ENCODE measurements at places on chromosomes 2 and 18. TPM values are rescaled to one million over a fixed set of nuclear protein-coding genes. Genes with fewer than 3 reads are reported as not detected.
A peak's percentile ranks its signal among the peaks of the same experiment; 100 is the strongest.

Gene POTEC
- not detected for total RNA-seq

Gene CNTNAP5
- not detected for total RNA-seq

Gene KIF1A
- 330 TPM for total RNA-seq

Gene SPATA3
- not detected for total RNA-seq

Gene CTLA4
- not detected for total RNA-seq

Gene CAPN13
- not detected for total RNA-seq

Gene TUBA3E
- total RNA-seq, result not detected

Gene CLEC4F
- total RNA-seq, result 1.1 TPM

Gene CAVIN2
- total RNA-seq, result 0.09 TPM

Gene NPPC
- total RNA-seq, result not detected

DNA sequence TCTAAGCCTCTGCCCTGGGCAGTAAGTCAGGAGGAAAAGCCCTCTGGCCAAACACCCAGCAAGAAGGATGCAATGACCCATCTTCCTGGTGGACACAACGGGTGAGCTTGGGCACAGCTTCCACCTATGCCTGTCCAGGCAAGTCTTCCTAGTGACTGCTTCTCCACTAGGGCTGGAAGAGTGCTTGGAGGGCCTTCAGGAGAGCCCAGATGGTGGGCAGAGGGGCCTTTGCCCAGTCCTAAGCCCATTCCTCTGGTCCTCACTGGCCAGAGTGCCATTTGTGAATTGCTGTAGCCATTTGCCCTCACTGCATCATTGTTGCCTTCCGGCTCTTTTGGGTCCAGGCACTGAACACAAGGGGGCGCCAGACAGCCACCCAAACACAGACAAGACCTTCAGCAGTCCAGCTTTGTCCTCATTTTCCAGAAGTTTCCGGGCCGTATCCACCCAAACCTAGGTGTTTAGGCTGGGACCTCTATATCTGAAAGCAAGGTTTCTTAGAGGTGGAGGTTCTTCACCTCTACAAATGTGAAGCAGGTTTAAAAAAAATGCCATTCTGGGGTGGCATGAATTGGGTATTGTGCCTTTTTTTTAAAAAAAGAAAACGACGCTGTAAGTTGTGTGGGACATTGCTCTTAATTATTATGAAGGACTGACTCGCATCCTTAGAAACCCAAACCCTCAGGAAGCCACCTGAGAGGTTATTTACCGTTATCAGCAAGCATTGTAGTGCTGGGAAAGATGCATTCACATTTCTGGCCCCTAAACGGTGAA lies 29.5 kb downstream of the PAX8 start:
- peak; percentile 80 for DNase-seq

DNA sequence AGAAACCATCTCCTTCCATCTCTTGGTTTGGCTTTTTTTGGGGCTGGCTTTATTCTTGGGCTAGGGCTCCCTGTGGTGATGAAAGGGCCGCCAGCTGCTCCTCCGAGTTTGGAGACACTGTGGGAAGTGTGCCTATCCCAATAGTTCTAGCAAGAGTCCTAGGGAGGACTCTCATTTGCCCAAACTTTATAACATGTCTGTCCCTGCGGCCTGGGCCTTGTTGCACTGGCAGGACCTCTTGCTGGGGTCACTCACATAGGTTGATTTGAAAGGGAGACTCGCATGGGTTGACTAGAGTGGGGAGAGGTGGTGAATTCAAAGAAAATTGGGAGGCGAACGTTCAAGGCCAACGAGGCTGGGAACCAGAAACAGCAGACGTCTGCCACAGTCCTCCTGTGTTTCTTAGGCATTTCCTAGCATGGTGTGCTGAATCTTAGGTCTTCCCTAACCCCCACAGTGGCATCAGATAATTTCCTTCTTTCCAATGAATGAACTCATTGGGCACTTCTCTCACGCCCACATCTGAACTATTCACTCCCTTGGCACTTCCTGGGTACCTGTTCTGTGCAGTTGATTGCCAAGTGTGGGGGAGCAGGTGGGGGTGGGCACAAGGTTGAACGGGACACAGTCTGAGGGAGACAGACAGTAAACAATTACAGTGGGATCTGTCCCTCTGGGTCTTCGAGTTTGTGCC lies 26.8 kb downstream of the NIFK start:
- DNase-seq, result no peak

- no peak for DNase-seq
These were observed 116.3 kb downstream of the BCL11A start for GRCh38 chr2:60437080-60437696.

GRCh38 chr2:169348321-169349024 lies 13.9 kb downstream of the LRP2 start:
- no peak for DNase-seq

DNA sequence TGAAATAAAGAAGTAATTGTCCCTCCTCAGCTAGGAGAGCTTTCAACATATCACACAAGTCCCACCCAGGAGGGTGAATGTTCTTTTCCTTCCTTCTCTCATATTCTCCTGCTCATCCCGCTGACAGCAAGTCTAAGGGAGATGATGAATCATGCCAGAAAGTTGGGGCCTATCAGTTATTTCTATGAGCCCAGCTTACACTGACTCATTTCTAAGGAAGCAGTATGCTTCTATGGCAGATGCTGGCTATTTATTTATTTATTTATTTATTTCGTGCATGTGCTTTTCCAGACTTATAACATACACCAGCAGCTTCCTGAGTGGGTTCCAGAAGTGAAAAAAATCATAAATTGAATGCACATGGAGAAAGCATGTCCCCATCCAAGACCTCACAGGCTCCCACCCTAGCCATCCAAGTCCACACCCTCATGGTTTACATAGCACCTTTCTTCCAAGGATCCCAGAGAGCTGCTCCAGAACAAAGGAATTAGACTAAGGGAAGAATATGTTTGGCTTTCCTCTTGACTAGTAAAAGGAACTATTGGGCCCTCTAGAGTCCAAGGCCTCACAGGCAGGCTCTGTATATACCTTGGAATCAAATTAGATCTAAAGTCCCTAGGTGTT lies 1074.2 kb upstream of the ZEB2 start:
- DNase-seq, result peak; percentile 66

- no peak for DNase-seq
These were observed 13.7 kb upstream of the FHL2 start for GRCh38 chr2:105412584-105412983.

DNA sequence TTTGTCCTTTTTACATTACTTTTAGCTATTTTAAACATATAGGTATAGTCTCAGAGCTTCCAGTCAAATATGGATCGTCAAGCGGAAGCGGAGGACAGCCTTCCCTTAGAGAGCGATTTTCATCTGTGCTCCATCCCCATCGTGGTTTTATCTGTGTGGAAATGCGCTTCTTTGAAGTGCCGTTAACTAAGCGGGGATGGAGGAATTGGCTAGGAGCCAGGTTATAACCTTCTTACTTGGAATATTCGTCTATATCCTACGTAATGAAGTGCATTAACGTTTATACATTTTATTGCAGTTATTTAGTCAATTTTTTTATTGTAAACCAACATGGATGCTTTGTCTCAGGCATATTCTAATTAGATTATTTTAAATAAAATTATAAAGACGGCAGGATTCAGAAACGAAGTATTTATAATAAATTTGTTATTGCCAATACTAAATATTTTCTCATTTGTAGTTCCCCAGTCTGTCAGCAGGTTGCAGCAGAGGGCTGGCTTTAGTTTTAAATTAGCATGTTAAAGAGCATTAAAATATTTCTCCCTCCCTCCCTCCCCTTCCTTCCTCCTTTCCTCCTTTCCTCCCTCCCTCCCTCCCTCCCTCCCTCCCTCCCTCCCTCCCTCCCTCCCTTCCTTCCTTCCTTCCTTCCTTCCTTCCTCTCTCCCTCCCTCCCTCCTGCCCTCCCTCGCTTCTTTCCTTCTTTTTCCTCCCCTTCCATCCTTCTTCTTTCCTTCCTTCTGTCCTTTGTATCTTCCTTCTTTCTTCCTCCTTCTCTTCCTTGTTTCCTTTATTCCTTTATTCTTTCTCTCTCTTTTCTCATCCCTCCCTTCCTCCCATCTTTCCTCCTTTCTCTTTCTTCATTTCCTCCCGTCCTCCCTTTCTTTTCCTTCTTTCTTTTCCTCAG lies 80.6 kb upstream of the DOCK10 start:
- peak; percentile 63 for DNase-seq

GRCh38 chr2:190972846-190973245 lies 41.1 kb downstream of the STAT1 start:
- DNase-seq, result no peak

GRCh38 chr2:113201496-113202304 lies 27.9 kb downstream of the PSD4 start:
- no peak for DNase-seq

GRCh38 chr2:10079870-10080535 lies at the start of gene CYS1:
CYS1 (minus strand) TSS chr2:10080411; CDS start chr2:10080223, 188 bp downstream.
- no peak for DNase-seq

DNA sequence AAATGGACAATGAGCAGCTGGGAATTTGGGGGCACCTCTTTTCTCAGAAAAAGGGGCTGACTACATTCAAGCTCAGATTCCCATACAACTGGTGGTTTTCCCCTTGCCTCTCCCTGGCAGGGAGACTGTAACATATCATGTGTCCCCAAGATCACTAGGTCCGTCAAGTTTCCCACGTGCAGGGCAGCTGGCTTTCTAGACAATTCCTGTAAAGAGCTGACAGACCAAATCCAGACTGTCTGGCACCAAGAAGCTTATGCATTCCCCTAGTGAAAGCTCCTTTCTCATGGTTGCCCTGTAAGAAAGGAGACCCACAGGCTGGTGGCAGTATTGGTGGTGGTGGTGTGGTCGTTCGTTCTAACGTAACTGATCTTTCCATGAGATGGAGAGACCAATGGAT lies 48.8 kb downstream of the THUMPD2 start:
- DNase-seq, result no peak

GRCh38 chr2:240384711-240385450 lies 50.6 kb upstream of the GPC1 start:
- no peak for DNase-seq

DNA sequence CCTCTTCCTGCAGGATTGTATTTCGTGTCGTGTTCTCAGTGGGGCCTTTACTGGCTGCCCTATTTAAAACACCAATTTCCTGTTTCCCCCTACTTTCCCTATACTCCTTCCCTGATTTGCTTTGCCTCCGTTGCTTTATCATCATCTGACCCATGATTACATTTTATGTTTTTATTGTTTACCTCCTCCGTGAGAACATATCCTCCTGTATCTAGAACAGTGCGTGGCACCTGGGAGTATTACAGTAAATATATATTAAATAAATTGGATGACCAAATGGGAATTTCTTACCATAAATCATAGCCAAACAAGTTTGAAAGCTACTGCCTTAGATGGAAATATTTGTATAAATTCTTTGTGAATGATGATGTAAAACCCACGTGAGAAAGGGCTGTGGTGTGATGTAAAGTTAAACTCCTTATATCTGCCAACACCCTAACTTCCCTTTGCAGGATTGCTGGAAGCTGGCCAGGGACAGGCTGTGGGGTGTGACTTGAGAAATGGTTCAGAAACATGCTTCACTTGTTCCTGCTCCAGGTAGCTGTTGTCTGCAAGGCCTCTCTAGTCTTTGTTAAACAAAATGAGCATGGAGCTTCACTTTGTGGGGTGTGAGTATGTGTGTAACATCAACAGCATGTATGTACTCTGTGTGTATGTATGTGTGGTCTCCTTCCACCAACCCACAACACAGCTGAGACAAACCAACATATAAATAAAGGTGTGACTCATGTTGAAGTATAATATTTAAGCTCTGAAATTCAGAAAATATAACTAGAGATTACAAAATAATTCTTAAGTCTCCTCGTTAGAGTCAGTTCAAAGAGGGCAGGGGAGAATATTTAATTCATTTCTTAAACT lies 40.3 kb downstream of the LHCGR start:
- DNase-seq, result no peak

DNA sequence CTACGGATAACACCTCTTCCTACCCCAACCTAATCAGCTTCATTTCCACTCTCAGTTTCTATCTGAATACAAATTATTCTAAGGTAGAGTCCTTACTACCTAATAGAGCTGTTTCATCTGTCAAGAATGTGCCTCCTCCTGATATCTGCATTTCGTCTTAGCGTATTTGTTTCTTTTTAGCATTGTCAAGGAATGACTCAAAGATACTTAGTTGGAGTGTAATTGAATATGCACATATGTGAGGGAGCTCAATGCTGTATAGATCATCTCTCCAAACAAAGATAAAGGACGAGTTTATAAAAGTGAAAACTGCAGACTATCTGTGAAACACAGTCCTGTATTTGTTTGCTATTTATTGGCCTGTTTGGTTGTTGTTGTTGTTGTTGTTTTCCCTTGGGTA lies 2059.4 kb upstream of the CELF4 start:
- DNase-seq, result no peak

DNA sequence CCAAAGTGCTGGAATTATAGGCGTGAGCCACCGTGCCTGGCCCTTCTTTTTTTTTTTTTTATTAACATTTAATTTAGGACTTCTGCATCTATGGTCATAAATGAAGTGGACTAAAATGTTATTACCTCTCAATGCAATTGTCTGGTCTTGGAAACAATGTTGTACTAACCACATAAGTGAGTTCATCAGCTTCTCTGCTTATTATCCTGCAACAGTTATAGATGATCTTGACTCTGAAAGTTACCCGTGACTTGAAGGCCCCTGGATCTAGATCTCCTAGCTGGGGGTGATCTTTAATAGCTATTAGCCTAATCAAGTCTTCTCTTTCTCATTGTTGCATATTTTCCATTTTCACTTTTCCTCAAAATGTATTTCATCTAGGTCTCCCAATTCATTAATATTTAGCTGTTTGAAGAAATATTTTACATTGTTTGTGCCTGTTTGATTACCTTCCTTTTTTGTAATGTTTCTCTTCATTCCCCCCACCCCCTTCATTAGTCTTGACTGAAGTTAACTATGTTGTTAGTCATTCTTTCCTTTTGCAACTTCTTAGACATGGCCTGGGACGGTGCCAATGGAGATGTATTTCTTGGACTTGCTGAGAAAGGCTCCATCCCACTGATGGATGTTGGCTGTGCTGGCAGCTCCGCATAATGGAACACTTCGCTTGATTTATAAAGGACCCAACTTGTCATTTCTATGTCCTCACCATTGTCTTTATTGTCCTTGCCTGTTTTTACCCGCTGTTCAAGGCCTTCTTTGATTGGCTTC lies 141.6 kb upstream of the RIOK3 start:
- DNase-seq, result peak; percentile 14

DNA sequence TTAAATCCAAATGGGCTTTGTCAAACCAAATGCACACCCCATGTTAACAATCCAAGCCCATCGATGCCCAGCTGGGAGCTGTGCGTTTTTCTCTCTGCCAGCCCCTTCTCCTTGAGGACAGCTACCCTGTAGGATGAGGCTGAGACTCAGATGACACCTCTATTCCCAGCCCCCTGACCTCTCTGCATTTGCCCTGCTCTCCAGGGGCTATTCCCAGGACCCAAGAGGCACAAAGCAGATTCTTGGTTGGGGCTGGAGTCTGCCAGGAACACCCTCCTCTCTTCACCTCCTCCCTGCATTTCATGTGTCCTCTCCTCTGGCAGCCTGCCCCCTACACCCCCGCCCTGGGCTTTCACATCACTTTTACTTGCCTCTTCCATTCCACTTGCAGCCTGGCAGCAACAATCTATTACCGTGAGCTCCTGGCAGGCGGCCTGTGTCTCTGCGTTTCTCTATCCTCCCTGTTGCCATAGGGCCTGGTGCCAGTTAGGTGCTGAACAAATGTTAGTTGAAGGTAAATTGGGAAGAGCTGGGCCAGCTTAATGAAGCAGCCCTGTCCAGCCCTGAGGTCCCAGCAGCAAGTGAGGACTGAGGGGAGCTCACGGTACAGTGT lies 51.8 kb downstream of the ADD2 start:
- DNase-seq, result no peak

GRCh38 chr2:235614176-235614860 lies 120.5 kb downstream of the AGAP1 start:
- no peak for DNase-seq

- no peak for DNase-seq
These were observed 237.5 kb downstream of the EPHA4 start for GRCh38 chr2:221334481-221335218.

- no peak for DNase-seq
These were observed 107.9 kb downstream of the CCDC85A start for GRCh38 chr2:56291711-56292110.
